ENCODE measurements at places on chromosomes 12 and 14.

- H3K4me3 ChIP-seq: peak within 1 kb of the TSS; percentile 80
- no peak within 1 kb of the TSS for H3K27ac ChIP-seq
- peaks cover 50% of the 10 kb centered on the region for H3K4me1 ChIP-seq
These were observed at the start of gene ESRRB for GRCh38 chr14:76375947-76376404. ESRRB (plus strand) TSS chr14:76376137; CDS start chr14:76376402, 265 bp downstream.

GRCh38 chr12:54975875-54976274, 8.7 kb downstream of the TESPA1 start:
- H3K27ac ChIP-seq: no peak overlapping the region
- H3K36me3 ChIP-seq: no peaks in the 10 kb centered on the region
- no peak for DNase-seq
- no peak overlapping the region for H3K4me3 ChIP-seq

DNA sequence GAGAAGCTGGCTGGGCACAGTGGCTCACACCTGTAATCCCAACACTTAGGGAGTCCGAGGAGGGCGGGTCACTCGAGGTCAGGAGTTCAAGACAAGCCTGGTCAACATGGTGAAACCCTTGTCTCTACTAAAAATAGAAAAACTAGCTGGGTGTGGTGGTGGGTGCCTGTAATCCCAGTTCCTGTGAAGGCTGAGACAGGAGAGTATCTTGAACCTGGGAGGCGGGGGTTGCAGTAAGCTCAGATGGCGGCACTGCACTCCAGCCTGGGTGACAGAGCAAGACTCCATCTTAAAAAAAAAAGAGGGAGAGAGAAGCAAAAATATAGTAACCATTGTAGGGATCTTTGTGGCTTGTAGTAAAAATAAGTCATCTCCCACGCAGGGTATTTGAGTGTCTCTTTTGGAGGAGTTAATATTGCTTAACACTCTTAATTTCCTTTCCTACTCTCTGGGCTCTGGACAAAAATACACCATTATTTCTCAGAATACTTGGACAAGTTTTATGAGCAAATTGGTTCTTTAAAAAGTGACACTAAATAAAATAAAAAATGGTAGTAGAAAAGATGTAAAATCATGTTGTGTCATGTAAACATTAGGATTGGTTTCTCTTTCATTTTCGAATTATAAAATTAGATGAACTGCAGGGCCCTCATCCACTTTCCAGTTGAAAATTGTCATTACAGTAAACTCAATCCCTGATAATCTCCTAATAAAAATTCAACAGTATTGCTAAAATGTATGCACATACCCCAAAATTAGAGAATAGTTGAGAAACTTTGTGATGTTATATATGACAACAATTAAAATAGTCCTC, 61.1 kb upstream of the C12orf71 start:
- H3K27me3 ChIP-seq: no peaks in the 10 kb centered on the region
- no peaks in the 10 kb centered on the region for H3K4me1 ChIP-seq
- no peak overlapping the region for H3K4me3 ChIP-seq
- no peak for DNase-seq
- H3K27ac ChIP-seq: no peak overlapping the region

DNA sequence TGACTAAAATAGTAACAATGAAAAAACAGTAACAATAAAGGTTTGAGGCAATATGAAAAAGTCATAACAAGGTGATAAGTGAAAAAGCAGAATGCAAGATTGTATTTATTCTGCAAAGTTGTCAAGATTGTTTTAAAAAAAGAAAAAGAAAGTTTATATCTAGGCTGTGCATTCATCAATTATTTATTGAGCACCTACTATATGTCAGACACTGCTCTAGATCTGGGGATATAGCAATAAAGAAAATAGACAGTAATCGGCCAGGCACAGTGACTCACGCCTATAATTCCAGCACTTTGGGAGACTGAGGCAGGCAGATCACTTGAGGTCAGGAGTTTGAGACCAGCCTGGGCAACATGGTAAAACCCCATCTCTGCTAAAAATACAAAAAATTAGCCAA, 3.8 kb downstream of the PLA2G1B start:
- DNase-seq: no peak
- H3K4me3 ChIP-seq: no peak overlapping the region
- no peaks in the 10 kb centered on the region for H3K36me3 ChIP-seq
- H3K4me1 ChIP-seq: peaks cover 24% of the 10 kb centered on the region
- H3K27ac ChIP-seq: no peak overlapping the region

DNA sequence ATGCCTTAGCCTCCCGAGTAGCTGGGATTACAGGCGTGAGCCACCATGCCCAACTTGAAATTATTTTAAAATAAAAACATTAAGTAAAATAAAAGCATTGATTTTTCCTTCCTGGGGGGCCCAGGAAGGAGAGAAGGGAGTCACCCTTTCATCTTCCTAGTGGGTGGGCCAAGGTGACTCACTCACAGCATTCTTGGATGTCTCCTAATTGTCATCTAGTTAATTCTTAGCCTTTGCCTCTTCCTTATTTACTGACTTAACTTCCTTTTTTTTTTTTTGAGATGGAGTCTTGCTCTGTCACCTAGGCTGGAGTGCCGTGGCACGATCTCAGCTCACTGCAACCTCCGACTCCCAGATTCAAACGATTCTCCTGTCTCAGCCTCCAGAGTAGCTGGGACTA, 29.2 kb downstream of the TMEM120B start:
- DNase-seq: no peak
- H3K4me1 ChIP-seq: peaks cover 29% of the 10 kb centered on the region
- peaks cover 5% of the 10 kb centered on the region for H3K27me3 ChIP-seq
- H3K4me3 ChIP-seq: no peak overlapping the region

DNA sequence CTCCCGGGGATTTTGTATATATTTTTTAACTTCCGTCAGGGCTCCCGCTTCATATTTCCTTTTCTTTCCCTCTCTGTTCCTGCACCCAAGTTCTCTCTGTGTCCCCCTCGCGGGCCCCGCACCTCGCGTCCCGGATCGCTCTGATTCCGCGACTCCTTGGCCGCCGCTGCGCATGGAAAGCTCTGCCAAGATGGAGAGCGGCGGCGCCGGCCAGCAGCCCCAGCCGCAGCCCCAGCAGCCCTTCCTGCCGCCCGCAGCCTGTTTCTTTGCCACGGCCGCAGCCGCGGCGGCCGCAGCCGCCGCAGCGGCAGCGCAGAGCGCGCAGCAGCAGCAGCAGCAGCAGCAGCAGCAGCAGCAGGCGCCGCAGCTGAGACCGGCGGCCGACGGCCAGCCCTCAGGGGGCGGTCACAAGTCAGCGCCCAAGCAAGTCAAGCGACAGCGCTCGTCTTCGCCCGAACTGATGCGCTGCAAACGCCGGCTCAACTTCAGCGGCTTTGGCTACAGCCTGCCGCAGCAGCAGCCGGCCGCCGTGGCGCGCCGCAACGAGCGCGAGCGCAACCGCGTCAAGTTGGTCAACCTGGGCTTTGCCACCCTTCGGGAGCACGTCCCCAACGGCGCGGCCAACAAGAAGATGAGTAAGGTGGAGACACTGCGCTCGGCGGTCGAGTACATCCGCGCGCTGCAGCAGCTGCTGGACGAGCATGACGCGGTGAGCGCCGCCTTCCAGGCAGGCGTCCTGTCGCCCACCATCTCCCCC, 777 bp downstream of the ASCL1 start:
- H3K4me3 ChIP-seq: peak overlapping the region; percentile 86
- peaks cover 100% of the 10 kb centered on the region for H3K27me3 ChIP-seq
- H3K4me1 ChIP-seq: peaks cover 44% of the 10 kb centered on the region
- H3K36me3 ChIP-seq: no peaks in the 10 kb centered on the region

DNA sequence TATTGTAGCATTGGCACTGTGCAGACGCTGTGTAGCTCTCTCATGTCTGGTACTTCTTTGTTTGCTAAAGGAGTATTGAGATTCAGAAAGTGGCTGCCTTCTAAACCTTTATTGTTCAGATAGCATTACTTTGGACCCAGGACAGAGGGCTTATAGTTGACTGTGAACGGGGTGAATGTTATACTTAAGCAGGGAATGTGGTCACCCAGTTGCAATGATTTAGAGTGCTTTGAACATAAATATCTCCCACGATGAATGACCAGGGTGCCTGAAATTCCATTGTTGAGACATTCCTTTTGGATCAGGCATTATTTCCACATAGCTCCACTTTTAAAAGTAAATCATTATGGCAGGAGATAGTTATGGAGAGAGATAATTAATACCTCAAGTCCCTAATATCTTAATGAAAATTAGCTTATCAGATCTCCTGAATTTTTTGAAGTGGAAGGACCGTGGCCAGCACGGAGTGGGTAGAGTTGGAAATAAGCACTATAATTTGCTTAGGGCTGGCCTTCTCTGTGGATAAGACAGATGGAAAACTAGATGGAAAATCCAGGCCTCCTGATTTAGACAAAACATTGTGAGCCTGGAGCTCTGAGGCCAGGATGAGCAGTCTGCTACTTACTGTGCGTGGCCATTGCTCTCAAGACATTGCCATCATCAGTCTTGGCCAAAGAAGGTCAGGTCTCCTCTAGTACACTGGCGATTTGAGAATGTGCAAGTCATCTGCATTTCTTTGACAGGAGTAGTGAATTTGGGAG, 114.5 kb downstream of the ETV6 start:
- H3K27me3 ChIP-seq: peaks cover 12% of the 10 kb centered on the region
- H3K4me1 ChIP-seq: peaks cover 51% of the 10 kb centered on the region
- H3K27ac ChIP-seq: no peak overlapping the region
- no peak overlapping the region for H3K4me3 ChIP-seq

- DNase-seq: no peak
- H3K36me3 ChIP-seq: no peaks in the 10 kb centered on the region
- H3K27ac ChIP-seq: no peak overlapping the region
- H3K4me3 ChIP-seq: no peak overlapping the region
- H3K4me1 ChIP-seq: peaks cover 52% of the 10 kb centered on the region
These were observed 62.7 kb downstream of the GALNT4 start for GRCh38 chr12:89461649-89462612.

GRCh38 chr12:107891967-107892366, 117.5 kb downstream of the ASCL4 start:
- no peak overlapping the region for H3K27ac ChIP-seq
- no peak for DNase-seq
- no peak overlapping the region for H3K4me3 ChIP-seq
- peaks cover 34% of the 10 kb centered on the region for H3K27me3 ChIP-seq
- H3K4me1 ChIP-seq: no peaks in the 10 kb centered on the region

- no peaks in the 10 kb centered on the region for H3K36me3 ChIP-seq
- H3K27me3 ChIP-seq: no peaks in the 10 kb centered on the region
- no peak overlapping the region for H3K4me3 ChIP-seq
These were observed 124.7 kb downstream of the EPS8 start for GRCh38 chr12:15664491-15664890.

- DNase-seq: no peak
- no peak overlapping the region for H3K4me3 ChIP-seq
- H3K36me3 ChIP-seq: peaks cover 44% of the 10 kb centered on the region
- H3K27me3 ChIP-seq: peaks cover 3% of the 10 kb centered on the region
- no peak overlapping the region for H3K27ac ChIP-seq
These were observed 67.5 kb downstream of the ETV6 start for GRCh38 chr12:11716794-11717518.

DNA sequence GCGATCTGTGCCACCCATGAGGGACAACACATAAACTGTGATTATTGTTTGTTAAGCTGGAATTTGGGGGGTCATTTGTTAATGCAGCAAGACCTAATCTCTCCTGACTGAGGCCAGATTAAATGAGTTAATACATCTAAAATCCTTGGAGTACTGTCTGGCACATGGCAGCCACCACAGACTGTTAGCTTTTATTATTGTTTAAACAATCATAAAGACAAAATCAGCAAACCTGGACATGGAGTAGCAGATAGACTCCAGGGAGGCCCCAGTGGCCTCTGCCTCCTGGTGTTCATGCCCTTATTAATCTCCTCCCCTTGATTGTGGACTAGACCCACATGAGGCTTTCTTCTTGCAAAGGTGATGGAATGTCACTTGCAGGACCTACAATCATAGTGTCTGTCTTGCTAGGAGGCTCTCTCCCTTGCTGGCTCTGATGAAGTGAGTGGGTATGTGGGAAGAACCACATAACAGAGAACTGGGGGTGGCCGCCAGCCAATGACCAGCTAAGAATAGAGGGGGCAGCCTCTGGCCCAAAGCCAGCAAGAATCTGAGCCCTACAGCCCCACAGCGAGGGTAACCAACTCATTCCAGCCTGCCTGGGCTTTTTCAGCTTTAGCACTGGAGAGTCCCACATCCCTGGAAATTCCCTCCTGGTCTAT, 142.0 kb downstream of the SCARB1 start:
- no peak overlapping the region for H3K4me3 ChIP-seq

- H3K27ac ChIP-seq: no peak overlapping the region
- H3K4me1 ChIP-seq: peaks cover 15% of the 10 kb centered on the region
- no peak for DNase-seq
- peaks cover 19% of the 10 kb centered on the region for H3K36me3 ChIP-seq
- no peaks in the 10 kb centered on the region for H3K27me3 ChIP-seq
- no peak overlapping the region for H3K4me3 ChIP-seq
These were observed 89.1 kb upstream of the NUDT4 start for GRCh38 chr12:93288626-93289025.

- no peak overlapping the region for H3K27ac ChIP-seq
- no peaks in the 10 kb centered on the region for H3K36me3 ChIP-seq
- DNase-seq: no peak
- no peak overlapping the region for H3K4me3 ChIP-seq
These were observed 369.1 kb upstream of the NOVA1 start for GRCh38 chr14:26966908-26967307.

GRCh38 chr12:79933532-79934264, 1.2 kb downstream of the PPP1R12A start:
- H3K36me3 ChIP-seq: peaks cover 13% of the 10 kb centered on the region
- H3K4me1 ChIP-seq: peaks cover 42% of the 10 kb centered on the region
- H3K27ac ChIP-seq: peak overlapping the region; percentile 100

DNA sequence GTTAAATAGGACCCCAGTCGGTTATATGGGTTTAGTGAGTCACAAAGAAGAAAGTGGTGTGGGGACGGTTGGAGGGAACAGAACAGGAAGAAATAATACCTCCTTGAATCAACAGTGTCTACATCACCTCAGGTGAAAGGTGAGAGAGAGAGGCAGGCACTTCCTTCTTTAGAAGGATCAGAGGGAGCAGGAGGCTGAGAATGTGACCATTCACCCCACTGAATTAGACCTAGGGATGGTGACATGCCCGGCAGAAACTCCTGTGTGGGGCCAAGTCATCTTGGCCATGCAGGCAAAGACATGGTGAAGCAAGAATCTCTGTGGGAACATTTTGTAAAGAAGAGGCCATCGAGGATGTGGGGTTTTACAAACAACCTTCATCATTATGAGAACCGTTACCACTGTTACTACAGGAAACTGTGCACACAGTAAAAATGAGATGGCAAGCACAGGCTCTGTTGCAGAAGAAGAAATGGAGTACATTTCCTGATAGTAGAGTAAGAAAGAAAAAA, 1196.9 kb downstream of the VRK1 start:
- no peak overlapping the region for H3K4me3 ChIP-seq
- H3K27me3 ChIP-seq: peaks cover 16% of the 10 kb centered on the region
- no peaks in the 10 kb centered on the region for H3K36me3 ChIP-seq
- DNase-seq: no peak
- no peak overlapping the region for H3K27ac ChIP-seq
